ENCODE measurements at places on chromosomes 16 and 17.
A peak's percentile ranks its signal among the peaks of the same experiment; 100 is the strongest.

DNA sequence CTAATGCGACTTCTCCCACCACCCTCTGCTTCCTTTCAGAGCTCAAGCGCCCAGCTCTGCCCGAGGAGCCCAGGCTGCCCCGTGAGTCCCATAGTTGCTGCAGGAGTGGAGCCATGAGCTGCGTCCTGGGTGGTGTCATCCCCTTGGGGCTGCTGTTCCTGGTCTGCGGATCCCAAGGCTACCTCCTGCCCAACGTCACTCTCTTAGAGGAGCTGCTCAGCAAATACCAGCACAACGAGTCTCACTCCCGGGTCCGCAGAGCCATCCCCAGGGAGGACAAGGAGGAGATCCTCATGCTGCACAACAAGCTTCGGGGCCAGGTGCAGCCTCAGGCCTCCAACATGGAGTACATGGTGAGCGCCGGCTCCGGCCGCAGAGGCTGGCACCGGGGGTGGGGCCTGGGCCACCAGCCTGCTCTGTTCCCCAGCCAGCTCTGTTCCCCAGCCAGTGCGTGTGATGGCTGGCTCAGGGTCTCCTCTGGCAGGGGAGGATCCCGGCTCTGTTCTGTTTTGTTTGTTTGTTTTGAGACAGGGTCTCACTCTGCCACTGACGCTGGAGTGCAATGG lies 18.7 kb downstream of the CRISPLD2 start:
- no peak for DNase-seq

DNA sequence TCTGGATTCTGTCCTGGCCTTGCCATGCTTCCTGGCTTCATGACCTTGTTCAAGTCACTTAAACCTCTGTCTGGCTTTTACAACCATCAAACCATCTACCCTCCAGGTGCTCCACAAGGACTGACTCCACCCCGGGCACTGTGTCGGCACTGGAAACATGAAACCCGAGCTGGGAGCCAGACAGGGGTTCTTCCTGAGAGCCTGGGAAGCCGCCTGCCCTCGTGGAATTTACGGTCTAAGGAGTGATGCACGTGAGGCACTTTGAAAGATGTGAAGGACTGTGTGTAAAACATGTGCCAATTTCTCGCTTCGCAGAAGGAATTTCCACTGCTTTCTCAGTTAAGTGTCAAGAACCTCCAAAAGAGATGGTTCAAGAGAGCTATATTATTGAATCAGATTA lies 11.6 kb downstream of the CDK5R1 start:
- no peak for DNase-seq

GRCh38 chr17:33802349-33803198 lies 452.5 kb upstream of the CCL2 start:
- DNase-seq: no peak

DNA sequence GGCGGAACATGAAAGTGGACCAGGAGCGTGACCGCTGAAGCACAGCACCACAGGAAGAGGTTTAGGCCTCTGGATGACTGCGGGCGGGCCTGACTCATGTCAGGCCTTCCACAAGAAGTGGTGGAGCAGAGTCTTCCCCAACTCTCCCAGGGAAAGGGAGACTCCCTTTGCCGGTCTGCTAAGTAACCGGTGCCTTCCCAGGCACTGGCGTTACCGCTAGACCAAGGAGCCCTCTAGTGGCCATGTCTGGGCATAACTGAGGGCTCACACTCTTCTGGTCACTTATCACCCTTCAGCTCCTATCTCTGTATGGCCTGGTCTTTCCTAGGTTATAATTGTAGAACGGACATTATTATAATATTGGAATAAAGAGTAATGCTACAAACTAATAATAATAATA lies 1931.9 kb downstream of the TP53TG3F start:
- DNase-seq: peak; percentile 87

DNA sequence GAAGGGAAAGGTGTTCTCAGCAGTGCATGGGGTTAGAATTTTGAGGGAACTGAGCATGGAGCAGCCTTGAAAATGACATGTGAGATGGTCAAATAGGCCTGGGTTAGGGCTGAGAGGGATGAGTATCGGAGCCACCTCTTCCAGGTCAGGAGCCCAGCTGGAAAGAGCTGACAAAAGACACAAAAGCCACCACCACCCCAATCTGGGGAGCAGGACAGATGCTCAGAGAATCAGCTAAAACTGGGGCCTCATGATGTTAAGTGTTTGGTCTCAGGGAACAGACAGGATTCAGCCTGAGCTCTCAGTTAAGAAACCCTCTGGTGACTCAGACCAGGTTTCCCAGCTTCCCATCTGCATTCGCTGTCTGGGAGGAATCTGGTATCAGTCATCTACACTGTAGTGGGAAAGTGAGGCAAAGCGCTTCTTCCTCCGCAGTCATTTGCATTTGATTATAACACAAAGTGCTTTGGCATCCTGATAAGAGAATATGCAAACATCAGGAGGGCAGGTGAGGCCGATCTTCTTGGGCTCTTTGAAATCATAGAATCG lies 2.6 kb downstream of the WNT9B start:
- DNase-seq: no peak

DNA sequence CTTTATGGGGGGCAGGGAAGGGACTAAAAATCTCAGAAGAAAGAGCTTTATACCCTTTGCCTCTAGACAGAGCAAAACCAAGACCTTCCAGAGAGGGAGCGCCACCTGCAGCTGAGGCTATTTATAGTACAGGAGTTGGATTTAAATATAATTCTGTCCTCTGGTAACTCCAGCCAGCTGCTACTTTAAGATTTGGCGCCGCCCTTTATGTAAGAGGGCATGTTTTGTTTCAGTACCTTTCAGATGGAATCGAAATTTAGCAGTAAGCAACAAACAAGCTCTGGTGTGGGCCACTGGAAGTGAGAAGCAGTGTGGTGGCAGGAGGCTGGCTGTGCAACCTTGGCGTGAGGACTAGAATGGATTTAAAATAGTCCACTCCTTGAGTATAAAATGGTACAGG lies 5.2 kb upstream of the GUCY2D start:
- peak; percentile 41 for DNase-seq

GRCh38 chr16:87207965-87208364 lies 109.2 kb downstream of the C16orf95 start:
- no peak for DNase-seq

GRCh38 chr17:18246880-18247612 lies 11.5 kb downstream of the FLII start:
- DNase-seq: peak; percentile 75

DNA sequence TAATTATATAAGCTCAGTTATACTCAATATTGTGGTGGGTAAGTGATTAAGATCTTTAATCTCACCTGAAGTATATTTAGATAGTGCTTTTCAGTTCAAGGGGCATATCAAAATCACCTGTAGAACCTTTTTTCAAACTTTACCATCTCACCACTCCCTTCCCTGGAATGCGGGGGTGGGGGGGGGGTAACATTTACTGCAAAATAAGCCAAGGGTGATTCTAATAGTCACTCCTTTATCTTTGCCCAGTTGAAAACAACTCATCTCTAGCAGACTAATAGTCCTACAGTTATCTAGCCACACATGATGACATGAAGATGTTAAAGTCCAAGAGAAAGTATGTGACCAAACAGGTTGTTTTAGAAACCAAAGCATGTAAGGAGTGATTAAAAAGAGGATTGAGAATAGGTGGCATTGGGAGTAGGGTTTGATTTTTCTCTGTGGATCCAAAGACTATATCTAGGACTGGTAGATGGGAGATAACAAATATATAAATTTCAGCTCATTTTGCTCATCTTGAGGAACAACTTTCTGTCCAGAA lies 21.5 kb downstream of the LPCAT2 start:
- DNase-seq: no peak

- peak; percentile 65 for DNase-seq
These were observed 7.4 kb downstream of the NDRG4 start for GRCh38 chr16:58507195-58507962.

DNA sequence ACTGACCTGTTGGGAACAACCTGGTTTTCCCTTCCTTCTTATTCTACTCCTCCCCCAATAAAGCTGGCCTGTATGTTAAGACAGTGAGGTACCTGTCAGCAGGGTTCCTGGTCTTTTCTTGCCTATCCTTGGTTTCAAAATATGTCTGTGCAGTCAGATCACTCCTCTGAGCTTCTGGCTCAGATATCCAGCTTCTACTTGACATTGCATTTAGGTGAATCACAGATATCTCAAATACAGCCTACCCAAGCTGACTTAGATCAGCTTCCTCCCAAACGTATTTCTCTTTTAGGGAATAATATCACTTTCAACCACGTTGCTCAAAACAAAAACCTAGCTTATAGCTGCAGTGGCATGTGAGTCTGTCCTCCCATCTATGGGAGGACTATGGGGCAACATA lies 48.7 kb downstream of the TEX14 start:
- no peak for DNase-seq

- no peak for DNase-seq
These were observed 25.6 kb downstream of the LRRC75A start for GRCh38 chr17:16466407-16466806.

- no peak for DNase-seq
These were observed 78.5 kb downstream of the SPECC1 start for GRCh38 chr17:20087538-20088250.

- DNase-seq: peak; percentile 26
These were observed 55.5 kb downstream of the HS3ST4 start for GRCh38 chr16:25747160-25747758.

Measured in NB4 (cell line).